Adrenal gland (tissue), 19 donors: ENCODE measurements at places on chromosomes 7 and 10. TPM values are rescaled to one million over a fixed set of nuclear protein-coding genes. Genes with fewer than 3 reads are reported as not detected.

DNA sequence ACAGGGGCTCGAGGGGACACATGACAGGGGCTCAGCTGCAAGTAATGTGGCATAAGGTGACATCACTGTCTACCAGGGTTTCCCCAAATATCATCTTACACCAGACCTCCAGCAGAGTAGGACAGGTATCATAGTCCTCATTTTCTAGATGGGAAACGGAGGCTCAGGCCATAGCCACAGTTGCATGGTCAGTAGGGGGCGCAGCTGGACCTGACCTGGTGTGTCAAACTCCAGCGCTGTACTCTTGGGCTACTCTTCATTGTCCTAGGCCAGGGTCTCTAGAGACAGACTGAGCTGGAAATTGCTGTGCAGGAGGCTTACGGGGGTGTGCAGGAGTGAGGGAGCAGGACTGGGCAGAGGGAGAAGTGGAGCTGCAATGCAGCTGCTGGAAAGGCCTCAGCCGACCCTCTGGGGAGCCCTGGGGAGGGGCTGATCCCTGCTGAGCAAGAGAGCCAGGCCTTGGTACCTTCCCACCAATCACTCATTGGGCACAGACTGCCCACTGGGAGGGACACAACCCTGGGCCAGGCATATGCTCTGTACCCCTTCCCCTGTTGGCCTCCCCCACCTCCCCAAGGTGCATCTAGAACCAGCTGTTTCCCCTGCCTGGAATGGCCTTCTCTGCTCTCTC lies 89.9 kb downstream of the CDH23 start:
- DNase-seq, result peak; percentile 75

DNA sequence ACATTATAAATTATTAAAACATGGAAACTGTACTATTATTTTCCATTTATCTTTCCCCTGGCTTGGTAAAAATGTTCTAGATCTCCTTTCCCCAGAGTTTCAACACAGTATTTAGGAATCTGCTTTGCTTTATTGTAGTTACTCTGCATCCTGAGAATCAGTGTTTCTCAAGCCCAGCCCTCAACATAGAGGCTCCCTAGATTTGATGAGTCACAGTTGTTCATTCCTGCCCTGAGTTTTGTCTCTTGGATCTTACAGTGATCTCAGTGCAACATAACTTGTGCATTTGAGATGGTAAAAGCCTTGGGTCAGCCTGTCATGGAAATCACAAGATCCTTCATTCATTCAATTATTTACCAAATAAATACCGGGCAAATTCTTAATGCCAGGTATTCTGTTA lies 63.0 kb downstream of the VAX1 start:
- DNase-seq, result no peak

The MEIG1 gene
- not detected for total RNA-seq

- no peak for DNase-seq
Observed at GRCh38 chr10:78330884-78331283, 297.2 kb downstream of the RPS24 start.

The ALDH18A1 gene
- total RNA-seq, result 41.4 TPM

- no peak for DNase-seq
Observed at GRCh38 chr7:63114371-63114985, 884.2 kb upstream of the ZNF722 start.
